Lung microvascular endothelial cell (primary cell): ENCODE measurements at places on chromosomes 4 and X. TPM values are rescaled to one million over a fixed set of nuclear protein-coding genes. Genes with fewer than 3 reads are reported as not detected.
A peak's percentile ranks its signal among the peaks of the same experiment; 100 is the strongest.

DNA sequence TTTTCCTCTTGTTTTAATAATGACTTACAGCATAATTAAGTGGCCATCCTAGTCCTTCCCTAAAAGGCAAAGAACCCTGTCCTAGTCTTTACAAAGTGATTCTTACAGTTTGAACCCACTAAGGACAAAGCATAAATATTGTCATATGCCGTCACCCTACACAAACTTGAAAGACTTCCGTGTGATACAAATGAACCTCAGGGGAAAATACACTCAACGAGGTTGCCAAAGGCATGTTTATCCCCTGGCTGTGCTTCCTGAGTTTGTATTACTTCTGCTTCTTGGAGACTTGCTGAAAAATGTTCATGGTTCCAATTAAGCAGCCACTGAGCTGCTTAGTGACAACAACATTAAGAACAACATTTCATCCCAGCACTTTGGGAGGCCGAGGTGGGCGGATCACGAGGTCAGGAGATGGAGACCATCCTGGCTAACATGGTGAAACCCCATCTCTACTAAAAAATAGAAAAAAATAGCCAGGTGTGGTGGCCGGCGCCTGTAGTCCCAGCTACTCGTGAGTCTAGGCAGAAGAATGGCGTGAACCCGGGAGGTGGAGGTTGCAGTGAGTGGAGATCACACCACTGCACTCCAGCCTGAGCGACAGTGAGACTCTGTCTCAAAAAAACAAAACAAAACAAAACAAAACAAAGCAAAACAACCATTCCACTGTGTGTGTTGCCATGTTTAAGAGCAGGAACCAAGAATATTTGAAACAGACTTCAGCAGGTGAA, 16.2 kb downstream of the RASSF6 start:
- DNase-seq: peak; percentile 49

F8 gene
- total RNA-seq: 3.7 and 20.8 TPM in 2 replicates

GRCh38 chr4:115781528-115782146, 668.2 kb upstream of the NDST4 start:
- DNase-seq: no peak

- DNase-seq: no peak
Measured at GRCh38 chr4:159052315-159052714, 50.6 kb upstream of the RAPGEF2 start.

DNA sequence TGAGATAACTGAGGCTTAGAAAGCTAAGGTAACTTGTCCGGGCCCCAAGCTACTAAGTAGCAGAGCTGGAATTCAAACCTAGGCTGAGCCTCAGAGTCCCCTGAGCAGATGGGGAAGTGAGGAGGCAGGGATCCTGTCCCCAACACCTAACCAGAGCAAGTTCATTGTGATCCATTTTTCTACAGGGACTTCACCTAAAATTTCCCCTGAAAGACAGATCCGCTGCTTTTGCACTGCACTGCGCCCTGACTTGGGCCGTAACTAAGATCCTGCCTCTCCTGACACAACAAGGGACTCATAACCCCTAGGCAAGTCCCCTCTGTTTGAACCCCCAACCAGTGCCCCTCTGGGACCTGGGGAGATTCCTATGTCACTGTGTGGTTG, 25.6 kb upstream of the MTM1 start:
- no peak for DNase-seq

IQSEC2 gene
- 0.20 and 0.44 TPM in 2 replicates for total RNA-seq

WDR17 gene
- total RNA-seq: under 0.01 and 0.22 TPM in 2 replicates

DNA sequence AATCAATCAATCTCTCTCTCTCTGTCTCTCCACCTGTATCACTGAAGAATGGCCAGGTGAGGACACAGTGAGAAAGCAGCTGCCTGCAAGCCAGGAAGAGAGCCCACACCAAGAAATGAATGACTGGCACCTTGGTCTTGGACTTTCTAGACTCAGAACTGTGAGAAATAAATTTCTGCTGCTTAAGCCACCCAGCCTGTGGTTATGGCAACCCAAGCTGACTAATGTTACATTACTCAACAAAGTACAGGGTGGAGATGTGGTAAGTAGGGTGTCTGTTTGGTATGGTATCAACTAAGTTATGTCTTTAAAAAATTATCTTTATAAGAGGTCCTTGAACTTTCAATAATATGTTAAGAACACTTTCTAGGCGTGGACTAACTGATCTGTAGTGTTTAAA, 159.3 kb downstream of the EPHA5 start:
- peak; percentile 31 for DNase-seq

ADH7 gene
- not detected in 2 replicates for total RNA-seq

CT47B1 gene
- total RNA-seq: not detected in 2 replicates

GRCh38 chr4:3485011-3485791, 22.1 kb downstream of the DOK7 start:
- DNase-seq: no peak

DNA sequence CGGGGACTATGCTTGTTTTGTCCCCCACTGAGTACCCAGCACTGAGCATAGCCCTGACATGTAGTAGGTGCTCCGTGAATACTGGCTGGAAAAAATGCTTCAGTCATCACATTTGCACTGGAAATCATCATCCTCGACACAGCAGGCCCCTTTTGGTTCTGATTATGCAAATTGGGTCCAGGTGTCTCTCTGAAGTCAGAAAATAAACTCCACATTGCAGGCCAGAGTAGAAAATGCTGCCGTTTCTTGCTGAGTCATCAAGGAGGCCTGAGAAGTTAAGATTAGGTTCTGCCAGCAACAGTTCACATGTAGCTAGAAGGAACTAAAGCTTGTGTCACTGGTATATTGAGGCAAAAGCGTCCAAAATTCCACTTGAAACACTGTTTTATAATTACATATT, 15.0 kb upstream of the STK32B start:
- DNase-seq: no peak

PAGE2B gene
- total RNA-seq: not detected in 2 replicates

- DNase-seq: no peak
Measured at GRCh38 chr4:48008021-48008596, 8.4 kb downstream of the CNGA1 start.

GRCh38 chr4:5797866-5798265, 86.9 kb downstream of the EVC start:
- no peak for DNase-seq

FGB gene
- not detected in 2 replicates for total RNA-seq

DNA sequence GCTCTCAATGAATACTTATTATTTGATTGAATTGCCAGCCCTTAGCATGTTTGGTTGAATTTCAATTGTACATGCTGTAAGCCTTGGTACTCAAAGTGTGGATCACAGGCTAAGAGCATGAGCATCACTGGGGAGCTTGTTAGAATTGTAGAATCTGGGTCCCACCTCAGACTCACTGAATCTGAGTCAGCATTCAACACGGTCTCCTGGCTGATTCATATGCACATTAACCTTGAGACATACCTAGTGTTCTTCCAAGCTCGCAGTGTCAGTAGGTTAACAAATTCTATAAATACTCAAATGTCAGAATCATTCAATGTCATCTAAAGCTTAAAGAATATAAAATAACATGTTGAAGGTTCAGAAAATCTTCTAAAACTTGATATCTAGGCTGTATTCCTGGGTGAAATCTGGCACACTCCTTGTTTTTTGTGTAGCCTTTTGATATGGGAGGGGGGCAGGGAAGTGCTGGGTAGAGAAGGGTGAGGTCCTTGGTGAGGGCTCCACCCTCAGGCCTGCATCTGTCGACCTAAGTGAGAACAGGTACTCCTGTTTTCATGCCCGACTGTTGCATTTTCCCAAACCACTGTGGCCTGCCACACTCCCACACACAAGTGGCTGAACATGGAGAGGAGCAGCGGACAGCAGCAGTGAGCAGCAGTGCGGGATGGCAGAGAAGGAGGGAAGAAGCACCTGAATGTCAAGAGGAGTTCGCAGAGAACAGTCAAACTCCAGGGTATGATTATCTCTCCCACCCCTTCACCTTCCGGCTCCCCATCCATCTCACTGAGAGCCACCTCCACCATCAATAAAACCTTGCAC, 529.6 kb upstream of the IGFBP7 start:
- DNase-seq: no peak

DNA sequence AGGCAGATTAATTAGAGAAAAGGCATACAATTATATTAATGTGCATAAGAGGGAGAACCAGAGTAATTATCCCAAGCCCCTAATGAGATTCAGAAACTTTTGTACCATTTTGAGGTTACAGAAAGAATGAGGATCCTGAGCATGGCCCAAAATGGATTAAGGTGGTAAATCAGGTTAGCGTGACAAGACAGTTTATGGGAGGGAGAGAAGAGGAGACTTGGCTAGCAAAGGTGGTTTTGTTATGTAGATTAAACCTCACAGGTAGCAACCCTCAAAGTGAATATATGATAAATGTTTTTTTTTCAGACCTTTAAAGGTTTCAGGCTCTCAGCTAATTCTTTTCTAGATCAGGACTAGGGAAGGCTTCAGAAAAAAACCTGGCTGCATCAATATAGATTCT, 781.8 kb downstream of the FAM133A start:
- DNase-seq: no peak

DNA sequence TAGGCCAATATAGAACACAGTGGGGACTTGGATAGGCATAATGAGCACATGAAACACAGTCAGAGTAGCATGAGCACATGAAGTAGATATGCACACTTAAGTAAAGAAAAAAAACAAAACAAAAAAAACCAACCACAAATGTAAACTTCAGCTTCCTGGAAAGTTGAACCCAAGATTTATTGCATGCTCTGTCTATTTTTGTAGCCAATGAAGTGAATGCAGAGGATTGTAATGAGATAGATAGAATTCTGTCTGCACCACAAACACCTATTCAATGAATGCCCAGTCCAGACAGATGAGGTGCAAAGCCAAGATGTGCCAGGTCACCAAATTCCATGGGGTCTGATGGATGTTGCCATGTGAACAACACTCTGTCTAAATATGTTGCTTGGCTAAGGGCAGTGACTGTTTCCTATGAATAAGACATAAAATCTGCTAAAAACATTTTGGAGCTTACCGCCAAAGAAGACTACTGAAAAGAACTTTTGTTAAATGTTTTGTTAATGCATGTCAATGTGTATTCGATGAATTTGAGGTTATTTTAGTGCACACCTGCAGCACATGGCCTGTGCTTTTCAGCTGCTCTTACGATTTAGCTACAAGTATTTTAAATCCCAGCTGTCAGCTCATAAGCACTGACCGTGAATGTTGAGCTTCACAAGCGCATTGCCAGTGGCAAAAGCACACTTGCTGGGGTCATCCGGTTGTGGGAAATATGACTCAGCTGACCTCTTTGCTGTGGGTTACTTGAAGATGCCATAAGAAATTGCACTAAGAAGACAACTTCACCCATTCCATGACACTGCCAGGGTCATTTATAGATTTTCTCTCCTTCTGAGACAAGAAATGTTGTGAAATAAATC, 374.8 kb upstream of the GNPDA2 start:
- DNase-seq: no peak

GRCh38 chr4:101596781-101597552, 193.6 kb upstream of the BANK1 start:
- peak; percentile 1 for DNase-seq

CT45A5 gene
- not detected in 2 replicates for total RNA-seq

SLC25A4 gene
- total RNA-seq: 5.2 and 6.3 TPM in 2 replicates

CXXC4 gene
- total RNA-seq: under 0.01 TPM in 1 of 2 replicates, not detected in the other

DNA sequence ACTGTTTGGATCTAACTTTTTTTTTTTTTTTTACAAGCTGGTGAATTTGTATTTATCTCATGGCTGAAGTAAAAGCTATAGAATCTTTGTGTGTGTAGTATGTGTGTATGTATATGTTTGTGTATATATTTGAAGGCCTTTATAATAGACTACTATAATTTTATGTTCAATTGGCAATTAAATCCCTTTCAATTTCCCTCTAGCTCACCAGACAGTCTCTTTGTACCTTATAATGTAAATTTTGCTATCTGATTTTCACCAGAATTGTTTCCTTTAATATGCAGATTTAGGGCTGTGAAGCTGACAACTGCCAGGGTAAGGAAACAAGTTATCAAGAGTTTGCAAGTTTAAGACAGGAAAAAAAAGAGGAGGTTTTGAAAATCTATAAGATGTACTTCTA, 33.1 kb upstream of the MTMR8 start:
- DNase-seq: no peak

MORF4L2 gene
- 351 and 368 TPM in 2 replicates for total RNA-seq

GRCh38 chrX:23168291-23168690, 166.4 kb upstream of the PTCHD1 start:
- DNase-seq: no peak

- no peak for DNase-seq
Measured at GRCh38 chr4:89570931-89571330, 263.3 kb upstream of the GPRIN3 start.

- DNase-seq: no peak
Measured at GRCh38 chr4:168129802-168130201, 37.5 kb downstream of the ANXA10 start.

SULT1B1 gene
- 1.6 and 8.3 TPM in 2 replicates for total RNA-seq

SHOX gene
- total RNA-seq: not detected in 2 replicates

DNA sequence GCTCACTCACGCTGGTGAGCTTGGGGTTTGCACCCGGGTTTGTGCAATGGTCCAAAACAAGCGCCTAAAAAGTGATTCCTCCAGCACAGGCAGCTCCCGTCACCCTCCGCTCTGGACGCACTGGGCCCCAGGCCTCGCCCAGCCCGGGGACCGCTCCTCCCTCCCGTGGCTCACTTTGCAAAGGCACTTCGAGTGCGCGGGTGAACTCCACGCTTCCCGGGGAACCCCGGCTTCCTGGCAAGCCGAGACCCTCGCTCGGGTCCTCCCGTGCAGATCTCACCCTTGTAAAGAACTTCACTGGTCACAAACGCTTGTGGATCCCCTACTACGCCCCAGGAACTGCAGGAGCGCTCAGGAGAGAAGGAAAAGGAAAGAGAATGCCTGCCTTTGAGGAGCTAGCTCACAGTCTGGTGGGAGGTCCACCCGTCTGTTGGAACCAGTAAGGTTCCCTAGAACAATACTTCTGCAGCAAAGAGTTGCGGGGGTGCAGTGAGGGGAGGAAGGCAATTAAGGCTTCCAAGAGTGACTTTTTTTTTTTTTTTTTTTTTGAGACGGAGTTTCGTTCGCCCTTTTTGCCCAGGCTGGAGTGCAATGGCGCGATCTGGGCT, at the start of gene CTPS2:
TSS of gene CTPS2 (minus strand) at position 122 of the 608 bp plus-strand sequence. CDS start 9,767 bp downstream, outside the sequence.
- DNase-seq: peak; percentile 57

TMEM156 gene
- under 0.01 and 0.87 TPM in 2 replicates for total RNA-seq

GRCh38 chrX:109719264-109719663, 13.8 kb downstream of the ACSL4 start:
- DNase-seq: no peak

DNA sequence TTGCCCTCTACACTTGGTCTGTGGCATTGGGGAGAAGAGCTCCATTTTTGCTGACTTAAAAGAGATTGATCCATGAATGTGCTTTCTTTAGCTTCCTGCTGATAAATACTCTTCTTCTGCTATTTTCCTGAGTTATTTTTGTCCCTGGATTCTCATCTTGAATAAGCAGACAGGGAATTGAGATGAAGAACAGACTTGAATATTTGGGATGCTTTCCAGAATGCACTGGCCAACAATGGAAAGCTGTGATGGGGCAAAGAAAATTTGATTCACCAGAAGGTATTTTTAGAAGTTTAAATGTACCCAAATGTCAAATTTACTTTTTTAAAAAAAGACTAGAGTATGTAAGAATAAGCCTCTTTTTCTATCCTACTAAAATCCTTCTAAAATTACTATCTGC, 309.9 kb upstream of the PPP1R2C start:
- DNase-seq: no peak

- DNase-seq: no peak
Measured at GRCh38 chrX:96833333-96833732, 50.4 kb upstream of the RPA4 start.

GRCh38 chr4:139368998-139369397, 66.7 kb upstream of the NDUFC1 start:
- DNase-seq: peak; percentile 58

EGFL6 gene
- not detected in 2 replicates for total RNA-seq
